ENCODE measurements at places on chromosomes 7 and 10.

DNA sequence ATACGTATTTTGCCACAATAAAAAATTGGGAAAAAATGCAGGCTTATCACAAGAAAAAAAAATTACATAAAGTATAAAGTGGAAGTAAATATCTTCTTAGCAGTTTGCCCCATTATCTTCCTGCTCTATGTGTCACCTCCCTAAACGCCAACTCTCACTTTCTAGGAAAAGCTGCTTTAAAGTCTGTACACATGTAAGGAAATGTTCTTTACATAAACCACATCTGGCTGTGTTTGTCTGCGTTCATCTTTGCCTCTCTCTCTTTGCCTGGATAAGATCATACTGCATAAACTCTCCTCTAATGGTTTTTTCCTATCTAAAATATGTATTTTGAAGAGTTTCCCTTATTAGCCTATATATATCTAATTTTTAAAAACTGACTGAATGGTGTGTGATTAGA lies 23.0 kb upstream of the UMAD1 start:
- no peak for DNase-seq

DNA sequence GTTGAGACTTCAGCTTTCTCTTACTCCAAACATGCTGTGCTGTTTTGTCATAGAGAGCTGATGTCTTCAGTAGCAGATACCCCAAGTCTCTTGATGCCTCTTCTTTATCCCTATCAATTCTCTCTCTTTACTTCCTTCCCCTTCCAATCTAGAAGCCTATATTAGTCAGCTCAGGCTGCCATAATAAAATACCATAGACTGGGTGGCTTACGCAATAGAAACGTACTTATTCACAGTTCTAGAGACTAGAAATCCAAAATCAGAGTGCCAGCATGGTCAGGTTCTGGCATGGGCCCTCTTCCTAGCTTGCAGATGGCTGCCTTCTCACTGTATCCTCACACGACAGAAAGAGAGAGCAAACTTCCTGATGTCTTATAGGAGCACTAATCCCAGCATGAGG lies 9.0 kb upstream of the GARS1 start:
- no peak for DNase-seq

DNA sequence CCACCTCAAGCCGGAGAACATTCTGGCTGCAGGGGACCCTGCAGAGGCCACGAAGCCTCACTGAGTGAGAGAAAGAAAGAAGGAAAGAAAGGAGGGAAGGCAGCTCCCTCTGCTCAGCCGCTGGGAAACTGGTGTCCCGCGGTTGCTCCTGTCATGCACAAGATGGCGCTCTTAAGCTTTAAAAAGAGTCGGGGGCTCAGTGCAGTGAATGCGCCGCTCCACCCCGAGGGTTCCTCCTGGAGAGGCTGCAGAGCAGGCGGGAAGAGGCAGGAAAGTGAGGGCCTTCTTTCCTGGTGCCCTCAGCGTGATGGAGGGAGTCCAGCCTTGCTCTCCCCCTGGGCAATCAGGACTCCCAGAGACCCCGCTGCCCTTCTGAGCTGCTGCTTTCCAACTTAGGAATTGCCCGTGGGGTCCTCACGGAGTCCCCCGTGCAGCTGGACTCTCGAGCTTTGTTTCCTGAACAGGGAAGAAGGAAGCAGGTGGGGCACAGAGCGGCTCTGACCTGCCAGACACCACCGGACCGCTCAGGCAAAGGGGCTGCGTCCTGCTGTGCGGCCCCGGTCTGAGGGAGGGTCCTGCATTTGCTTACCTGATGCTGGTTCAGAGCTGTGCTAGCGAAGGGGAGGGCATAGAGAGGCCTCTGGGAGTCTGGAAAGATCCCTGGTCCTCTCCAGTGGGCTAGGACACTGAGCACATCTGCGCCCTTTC lies 141.9 kb upstream of the MKI67 start:
- peak; percentile 85 for DNase-seq

DNA sequence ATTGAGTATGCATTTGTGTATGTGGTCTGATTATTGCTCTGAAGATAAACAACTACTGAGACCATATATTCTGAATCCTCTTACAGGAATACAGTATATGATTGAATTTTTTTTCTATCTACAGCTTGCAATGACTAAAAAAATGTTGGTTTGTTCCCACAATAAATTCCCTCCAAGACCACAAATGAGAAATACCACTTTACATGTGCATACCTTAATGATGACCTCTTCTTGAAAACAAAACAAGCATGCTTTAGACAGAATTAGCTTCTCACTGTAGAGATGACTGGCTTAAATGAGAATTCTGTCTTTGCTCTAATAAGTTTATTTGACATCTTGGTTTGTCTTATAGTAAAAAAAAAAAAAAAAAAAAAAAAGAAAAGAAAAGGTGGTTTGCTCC lies 241.5 kb downstream of the PCDH15 start:
- DNase-seq = no peak

DNA sequence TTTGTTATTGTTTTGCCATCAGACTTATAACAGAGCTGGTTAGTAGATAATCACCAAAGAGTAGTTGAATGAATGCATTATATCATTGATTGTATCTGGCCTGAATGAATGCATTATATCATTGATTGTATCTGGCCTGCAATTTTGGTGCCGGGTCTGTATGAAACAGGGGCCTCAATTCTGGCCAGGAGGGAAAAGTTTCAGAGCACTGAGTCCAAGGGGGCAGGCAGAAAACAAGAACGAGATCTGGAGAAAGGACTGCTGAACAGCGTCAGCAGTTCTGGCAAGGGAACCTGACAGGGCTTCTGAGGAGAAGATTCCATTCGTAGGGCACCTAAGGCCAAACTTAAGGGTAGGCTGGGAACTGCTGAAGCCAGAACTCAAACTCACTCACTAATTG lies 128.0 kb downstream of the SEMA3C start:
- DNase-seq = no peak

DNA sequence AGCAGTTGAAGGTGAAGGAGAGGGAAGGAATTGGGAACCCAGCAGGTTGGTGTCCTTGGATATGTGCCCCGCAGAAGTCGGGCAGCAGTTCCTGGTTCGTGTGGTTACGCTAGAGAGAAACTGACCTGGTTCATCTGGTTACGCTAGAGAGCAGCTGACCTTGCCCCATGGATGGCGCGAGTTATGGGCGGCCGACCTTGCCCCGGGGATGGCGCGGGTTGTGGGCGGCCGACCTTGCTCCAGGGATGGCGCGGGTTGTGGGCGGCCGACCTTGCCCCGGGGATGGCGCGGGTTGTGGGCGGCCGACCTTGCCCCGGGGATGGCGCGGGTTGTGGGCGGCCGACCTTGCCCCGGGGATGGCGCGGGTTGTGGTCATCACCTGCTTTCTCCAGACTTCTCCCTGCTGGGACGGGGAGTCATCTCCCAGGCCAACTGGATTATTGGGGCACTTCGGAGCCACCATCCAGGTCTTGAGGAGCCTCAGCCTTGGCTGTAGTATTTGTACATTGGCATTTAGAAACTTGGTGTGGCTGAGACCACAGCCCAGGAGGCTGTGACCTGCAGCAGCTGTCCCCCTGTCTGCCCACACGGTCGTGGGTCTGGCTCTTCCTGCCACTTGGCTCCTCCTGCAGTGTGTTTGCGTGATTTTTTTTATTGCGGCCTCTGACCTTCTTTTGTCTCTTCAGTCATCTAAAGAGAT lies 6.1 kb downstream of the GET4 start:
- no peak for DNase-seq

DNA sequence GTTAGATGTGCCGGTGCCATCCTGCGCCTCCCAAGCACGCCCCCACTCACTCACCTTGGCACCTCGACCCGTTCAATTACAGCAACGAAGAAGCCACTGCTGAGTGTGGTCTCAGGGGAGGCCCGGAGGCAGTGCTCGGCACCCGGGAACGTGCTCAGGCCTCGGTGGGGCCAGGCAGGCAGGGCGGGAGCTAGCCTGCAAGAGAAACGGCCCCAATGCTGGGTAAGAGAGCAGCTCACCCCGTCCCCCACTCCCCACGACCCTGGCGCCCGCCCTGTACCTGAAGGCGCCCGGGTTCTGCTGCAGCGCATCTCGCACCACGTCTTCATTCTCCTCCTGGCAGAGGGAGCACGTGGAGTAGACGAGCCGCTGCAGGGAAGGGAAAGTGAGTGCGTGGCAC lies 5.1 kb downstream of the NSUN5 start:
- no peak for DNase-seq

GRCh38 chr10:104899779-104900178 lies 258.7 kb downstream of the SORCS3 start:
- no peak for DNase-seq

- DNase-seq = no peak
Observed at GRCh38 chr10:7817984-7818294, 366 bp upstream of the TAF3 start.

- DNase-seq = no peak
Observed at GRCh38 chr7:47336472-47337425, 245.2 kb downstream of the TNS3 start.

DNA sequence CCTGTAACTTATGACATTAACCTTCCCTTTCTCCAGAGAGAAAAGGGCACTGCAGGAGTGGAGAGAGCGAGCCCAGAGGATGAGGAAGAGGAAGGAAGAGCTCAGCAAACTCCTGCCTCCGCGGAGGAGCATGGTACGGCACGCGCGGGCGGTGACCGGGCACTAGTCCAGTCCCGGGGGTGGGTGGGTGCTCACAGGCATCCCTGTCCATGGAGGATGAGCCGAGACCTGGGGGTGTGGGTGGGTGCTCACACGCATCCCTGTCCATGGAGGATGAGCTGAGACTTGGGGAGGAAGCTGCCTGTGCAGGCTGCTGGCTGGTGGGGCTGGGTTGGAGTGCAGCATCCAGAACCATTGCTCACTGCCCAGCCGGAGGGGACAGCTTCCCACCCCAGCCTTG lies 23.8 kb downstream of the LRRC27 start:
- DNase-seq = no peak

GRCh38 chr7:70436790-70437350 lies 695.1 kb upstream of the GALNT17 start:
- no peak for DNase-seq

GRCh38 chr7:111290982-111291381 lies 200.1 kb downstream of the LRRN3 start:
- no peak for DNase-seq

GRCh38 chr7:158419238-158419785 lies 168.3 kb downstream of the PTPRN2 start:
- DNase-seq = no peak

GRCh38 chr10:35892526-35892925 lies 250.4 kb upstream of the FZD8 start:
- no peak for DNase-seq

DNA sequence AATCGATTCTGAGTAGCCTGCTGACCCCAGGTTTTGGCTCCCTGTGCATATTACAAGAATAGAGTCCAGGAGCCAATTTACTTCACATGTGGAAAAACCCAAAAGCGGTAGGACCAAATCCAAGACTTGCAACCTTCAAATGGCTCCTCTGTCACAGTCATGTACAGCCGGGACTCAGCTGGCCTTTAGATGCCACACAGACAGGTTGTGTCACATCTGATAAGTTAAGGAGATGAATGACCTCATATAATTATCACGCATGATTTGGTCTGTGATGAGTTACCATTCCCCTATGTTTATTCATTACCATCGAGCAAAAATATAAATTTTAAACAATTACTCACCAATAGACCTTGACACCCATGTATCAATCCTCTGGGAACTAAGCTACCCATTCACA lies 14.2 kb downstream of the CACNA2D1 start:
- no peak for DNase-seq

- DNase-seq = peak; percentile 53
Observed at GRCh38 chr7:102077081-102077480, 209.6 kb upstream of the SH2B2 start.

GRCh38 chr7:42940985-42941847 lies 9.0 kb downstream of the MRPL32 start:
- DNase-seq = peak; percentile 90

DNA sequence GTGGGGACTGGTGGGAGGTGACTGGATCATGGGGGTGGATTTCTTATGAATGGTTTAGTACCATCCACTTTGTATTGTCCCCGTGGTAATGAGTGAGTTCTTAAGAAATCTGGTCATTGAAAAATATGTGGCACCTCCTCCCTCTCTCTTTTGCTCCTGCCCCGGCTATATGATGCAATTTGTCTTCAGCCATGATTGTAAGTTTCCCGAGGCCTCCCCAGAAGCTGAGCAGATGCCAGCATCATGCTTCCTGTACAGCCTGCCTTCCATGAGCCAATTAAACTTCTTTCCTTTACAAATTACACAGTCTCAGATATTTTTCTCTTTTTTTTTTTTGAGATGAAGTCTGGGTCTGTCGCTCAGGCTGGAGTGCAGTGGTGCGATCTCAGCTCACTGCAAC lies 2.6 kb upstream of the KDM7A start:
- no peak for DNase-seq

- no peak for DNase-seq
Observed at GRCh38 chr7:140375892-140376730, 22.2 kb downstream of the SLC37A3 start.

- DNase-seq = no peak
Observed at GRCh38 chr7:5636446-5636835, 145.0 kb downstream of the RNF216 start.

GRCh38 chr10:1683649-1684048 lies 53.7 kb downstream of the ADARB2 start:
- no peak for DNase-seq

- DNase-seq = no peak
Observed at GRCh38 chr7:33901199-33901598, 4.1 kb upstream of the BMPER start.

- no peak for DNase-seq
Observed at GRCh38 chr7:8908889-8909288, 475.5 kb downstream of the NXPH1 start.

DNA sequence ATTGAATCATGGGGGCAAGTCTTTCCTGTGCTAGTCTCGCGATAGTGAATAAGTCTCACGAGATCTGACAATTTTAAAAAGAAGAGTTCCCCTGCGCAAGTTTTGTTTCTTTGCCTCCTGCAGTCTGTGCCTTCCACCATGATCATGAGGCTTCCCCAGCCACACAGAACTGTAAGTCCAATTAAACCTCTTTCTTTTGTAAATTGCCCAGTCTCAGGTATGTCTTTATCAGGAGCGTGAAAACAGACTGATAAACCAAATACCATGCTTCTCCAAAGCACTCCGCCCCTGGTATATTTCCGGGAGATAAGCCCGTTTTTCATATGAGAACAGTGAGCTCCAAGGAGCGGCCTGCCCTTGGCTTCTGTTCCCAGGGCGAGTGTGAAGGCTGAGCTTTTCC lies 118.9 kb downstream of the EVX1 start:
- no peak for DNase-seq

DNA sequence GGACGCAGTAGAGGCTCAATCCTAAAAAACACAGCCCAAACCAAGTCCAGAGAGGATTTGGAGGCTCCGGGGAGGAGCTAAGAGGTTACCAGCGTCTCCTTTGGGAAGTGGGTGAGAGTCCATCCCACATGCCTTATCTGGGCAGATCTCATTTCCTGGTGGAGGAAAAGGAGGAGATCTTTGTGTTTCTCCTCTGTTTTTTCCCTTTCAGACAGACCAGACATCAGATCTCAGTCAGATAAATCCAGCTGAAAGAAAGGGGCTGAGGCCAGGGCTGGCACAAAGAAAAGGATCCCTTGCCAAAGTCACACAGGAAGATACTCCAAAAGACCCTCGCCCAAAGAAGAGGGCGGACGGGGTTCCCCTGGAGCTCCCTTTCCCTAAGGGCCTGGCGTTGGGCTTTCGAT lies 58.3 kb upstream of the COMTD1 start:
- no peak for DNase-seq

- DNase-seq = no peak
Observed at GRCh38 chr7:90720984-90721760, 125.1 kb downstream of the CDK14 start.

Data from WTC11 (cell line).